ENCODE measurements at places on chromosomes 4 and X. TPM values are rescaled to one million over a fixed set of nuclear protein-coding genes. Genes with fewer than 3 reads are reported as not detected.

The TLR10 gene
- not detected for total RNA-seq

The PDGFRA gene
- 363 TPM for total RNA-seq

The ITIH6 gene
- total RNA-seq = not detected

The CYTL1 gene
- total RNA-seq = 0.17 TPM

The MGARP gene
- 12.3 TPM for total RNA-seq

The SNCA gene
- 6.8 TPM for total RNA-seq

The SPANXB1 gene
- not detected for total RNA-seq

DNA sequence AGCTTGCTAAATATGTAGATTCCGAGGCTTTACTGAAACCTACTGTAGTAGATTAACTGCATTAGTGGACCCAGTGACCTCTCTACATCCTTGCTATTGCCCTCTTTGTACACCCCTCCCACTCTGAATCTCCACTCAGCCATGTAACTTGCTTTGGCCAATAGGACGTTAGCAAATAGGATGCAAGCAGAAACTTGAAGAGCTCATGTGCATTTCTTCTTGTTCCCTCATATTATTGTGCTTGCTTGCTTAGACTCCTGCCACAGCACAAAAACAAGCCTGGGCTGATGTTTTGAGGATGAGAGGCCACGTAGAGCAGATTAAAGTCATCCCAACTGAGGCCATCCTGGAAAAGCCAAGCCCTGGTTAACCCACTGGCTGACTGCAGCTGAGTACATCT is 147.9 kb downstream of the HS6ST2 start:
- no peaks in the 10 kb centered on the region for H3K4me1 ChIP-seq
- H3K27me3 ChIP-seq = no peaks in the 10 kb centered on the region
- H3K4me3 ChIP-seq = no peak overlapping the region
- no peak overlapping the region for H3K27ac ChIP-seq
- no peak for DNase-seq

DNA sequence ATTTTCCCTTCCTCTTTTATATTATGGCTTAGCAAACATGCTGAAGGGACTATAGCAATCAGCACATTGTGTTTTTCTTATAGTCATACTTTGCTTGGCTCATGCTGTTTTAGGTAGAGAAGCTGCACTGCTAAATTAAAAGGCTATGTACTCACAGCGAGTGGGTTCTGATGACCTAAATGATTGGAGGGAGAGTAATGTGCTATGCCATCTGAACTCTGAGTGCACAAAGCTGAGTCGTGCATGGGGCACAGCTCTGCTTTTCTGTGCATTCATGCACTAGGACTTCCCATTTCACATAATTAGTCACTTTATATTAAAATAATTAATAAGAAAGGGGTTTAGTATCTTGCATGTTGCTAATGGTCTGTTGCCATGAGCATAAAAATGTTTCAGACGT is 132.7 kb upstream of the ADGRL3 start:
- H3K27me3 ChIP-seq = no peaks in the 10 kb centered on the region
- DNase-seq = no peak
- no peak overlapping the region for H3K4me3 ChIP-seq
- H3K36me3 ChIP-seq = no peaks in the 10 kb centered on the region

- H3K36me3 ChIP-seq = no peaks in the 10 kb centered on the region
- peak overlapping the region; percentile 4 for H3K4me3 ChIP-seq
- peaks cover 3% of the 10 kb centered on the region for H3K4me1 ChIP-seq
Measured at GRCh38 chr4:3387154-3387942, 54.4 kb upstream of the HGFAC start.

DNA sequence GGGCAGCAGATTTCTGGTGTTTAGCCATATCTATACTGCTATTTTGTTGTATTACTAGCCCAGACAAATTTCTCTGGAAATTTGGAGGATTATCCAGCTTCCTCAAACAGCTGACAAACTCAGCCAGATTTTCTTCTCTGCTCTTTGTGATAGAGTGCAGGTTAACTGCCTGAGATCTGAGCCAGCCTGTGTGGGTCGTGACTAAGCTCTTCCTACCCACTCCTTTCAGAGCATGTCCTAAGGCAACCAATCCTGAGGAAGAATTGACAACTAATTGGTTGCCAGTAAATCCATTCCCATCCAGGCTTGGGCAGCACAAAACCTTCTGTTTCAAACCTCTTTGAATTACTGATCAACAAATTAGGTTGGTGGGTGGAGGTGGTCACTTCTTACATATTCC is 2.5 kb upstream of the GABRA2 start:
- no peaks in the 10 kb centered on the region for H3K36me3 ChIP-seq
- DNase-seq = no peak
- H3K4me1 ChIP-seq = no peaks in the 10 kb centered on the region
- no peak overlapping the region for H3K4me3 ChIP-seq

DNA sequence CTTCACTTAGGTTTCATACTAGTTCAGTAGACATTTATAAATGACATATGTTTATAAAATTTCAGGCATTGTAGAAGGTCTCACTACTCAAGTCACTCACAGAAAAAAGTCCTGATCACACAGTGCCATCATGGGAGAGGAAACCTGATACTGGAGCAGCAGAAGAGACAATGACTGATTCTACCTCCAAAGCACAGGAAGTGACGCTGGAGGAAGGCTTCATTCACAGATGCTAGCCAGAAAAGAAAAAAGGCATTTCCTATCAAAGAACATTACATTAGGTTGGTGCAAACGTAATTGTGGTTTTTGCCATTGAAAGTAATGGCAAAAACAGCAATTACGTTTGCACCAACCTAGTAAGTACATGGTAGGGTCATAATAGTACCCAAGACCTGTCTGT is 79.5 kb downstream of the RASGEF1B start:
- no peaks in the 10 kb centered on the region for H3K36me3 ChIP-seq
- no peak overlapping the region for H3K4me3 ChIP-seq
- H3K4me1 ChIP-seq = no peaks in the 10 kb centered on the region
- DNase-seq = no peak
- no peaks in the 10 kb centered on the region for H3K27me3 ChIP-seq

DNA sequence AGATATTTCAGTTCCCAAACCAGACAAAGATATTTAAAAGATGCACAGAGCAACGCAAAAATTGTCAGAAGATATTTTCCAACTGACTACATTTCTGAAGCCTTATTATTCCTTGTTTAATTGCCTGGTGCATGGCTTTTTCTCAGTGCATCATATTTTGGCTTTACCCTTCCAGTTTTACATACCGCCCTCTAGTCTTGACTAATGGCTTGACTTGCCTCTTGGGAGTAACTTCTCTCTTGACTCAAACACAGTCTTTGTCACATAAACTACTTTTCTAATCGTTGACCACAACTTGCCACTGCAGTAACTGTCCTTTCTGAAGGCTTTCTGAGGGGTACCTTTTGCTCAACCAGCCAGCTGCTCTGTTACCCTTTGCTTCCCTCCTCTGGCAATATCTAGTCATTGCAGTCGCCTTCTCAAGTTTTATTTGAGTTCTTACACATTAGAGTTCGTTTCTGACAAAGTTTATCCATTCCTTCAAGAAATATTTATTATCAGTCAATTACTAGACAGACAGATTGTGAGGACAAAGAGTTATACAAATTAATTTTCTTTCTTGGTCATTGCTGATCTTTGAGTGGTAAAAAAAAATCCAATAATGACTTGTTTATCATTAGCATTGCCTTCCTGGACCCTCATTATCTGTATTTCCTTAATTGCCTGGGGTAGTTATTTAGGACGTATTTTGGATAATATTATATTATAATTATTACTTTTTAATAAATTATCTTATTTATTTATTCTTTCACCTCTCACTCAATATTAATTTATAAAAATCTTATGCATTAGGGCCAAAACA is 506.9 kb upstream of the PCDH10 start:
- H3K4me1 ChIP-seq = no peaks in the 10 kb centered on the region
- no peaks in the 10 kb centered on the region for H3K27me3 ChIP-seq

DNA sequence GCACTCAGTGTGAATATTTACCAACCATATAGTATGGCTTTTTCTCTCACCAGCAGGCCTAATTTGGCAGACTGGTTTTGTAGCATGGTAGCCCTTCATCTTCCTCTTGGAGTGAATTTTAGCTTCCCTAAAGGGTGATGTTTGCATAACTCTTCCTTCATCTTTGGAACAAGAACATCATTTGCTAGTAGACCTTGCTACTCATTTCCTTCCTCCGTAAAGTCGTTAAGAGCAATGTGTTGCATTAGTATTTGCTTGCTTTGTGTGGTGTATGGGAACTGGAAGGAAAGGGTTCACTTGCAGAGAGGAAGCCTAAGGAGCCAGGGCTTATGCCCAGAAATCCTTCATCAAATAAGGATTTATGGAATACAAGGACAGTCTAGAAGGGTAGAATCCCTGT is 50.2 kb upstream of the PGRMC2 start:
- DNase-seq = no peak
- H3K27ac ChIP-seq = no peak overlapping the region
- no peaks in the 10 kb centered on the region for H3K27me3 ChIP-seq
- peaks cover 6% of the 10 kb centered on the region for H3K4me1 ChIP-seq
- no peaks in the 10 kb centered on the region for H3K36me3 ChIP-seq

DNA sequence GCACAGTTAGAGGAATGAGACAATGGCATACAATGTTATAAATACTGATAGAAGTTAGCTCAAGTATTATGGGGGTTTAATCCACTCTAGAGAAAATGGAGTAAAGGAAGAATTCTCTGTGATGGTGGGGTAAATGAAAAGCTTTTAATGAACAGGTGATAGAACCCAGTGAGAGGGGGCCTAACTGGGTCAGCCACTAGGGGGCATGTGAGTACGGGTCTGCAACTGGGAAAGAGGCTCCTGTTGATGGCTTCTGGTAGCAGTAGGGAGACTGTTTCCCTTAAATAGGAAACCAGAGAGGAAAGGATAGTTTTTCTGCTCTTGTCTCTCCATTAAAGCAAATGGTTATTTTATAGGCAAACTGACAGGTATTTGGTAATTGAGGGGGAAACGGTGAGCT is 132.8 kb upstream of the GPR101 start:
- DNase-seq = no peak
- no peaks in the 10 kb centered on the region for H3K27me3 ChIP-seq
- H3K4me1 ChIP-seq = no peaks in the 10 kb centered on the region
- no peak overlapping the region for H3K27ac ChIP-seq
- H3K4me3 ChIP-seq = no peak overlapping the region

DNA sequence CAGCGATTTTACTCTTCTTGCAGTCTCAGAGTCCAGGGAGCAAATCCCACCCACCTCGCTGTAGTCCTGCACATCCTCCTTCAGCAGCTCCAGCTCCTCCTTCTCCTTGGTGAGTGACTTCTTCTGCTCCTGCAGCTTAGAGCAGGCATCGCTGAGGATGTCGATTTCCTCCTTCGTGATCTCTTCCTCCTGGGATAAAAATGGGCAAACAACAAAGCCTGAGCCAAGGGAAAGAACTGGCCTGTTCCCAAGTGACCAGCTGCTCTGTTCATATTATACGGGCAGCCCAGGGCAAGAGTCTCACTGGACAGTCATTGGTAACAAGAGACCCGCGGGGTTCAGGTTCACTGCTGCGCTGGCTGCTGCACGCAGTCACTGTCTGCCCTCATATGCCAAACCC is 26.2 kb downstream of the FGFR3 start:
- H3K4me3 ChIP-seq = no peak overlapping the region
- H3K36me3 ChIP-seq = peaks cover 36% of the 10 kb centered on the region
- H3K4me1 ChIP-seq = no peaks in the 10 kb centered on the region
- peak; percentile 53 for DNase-seq

- peak overlapping the region; percentile 87 for H3K4me3 ChIP-seq
- H3K4me1 ChIP-seq = peaks cover 2% of the 10 kb centered on the region
- H3K27me3 ChIP-seq = no peaks in the 10 kb centered on the region
- peak overlapping the region; percentile 93 for H3K27ac ChIP-seq
- no peak for DNase-seq
Measured at GRCh38 chr4:173370130-173370476, 651 bp upstream of the SAP30 start.

GRCh38 chr4:26822546-26822945 is 38.1 kb upstream of the STIM2 start:
- no peaks in the 10 kb centered on the region for H3K27me3 ChIP-seq
- no peak for DNase-seq
- no peaks in the 10 kb centered on the region for H3K36me3 ChIP-seq
- no peak overlapping the region for H3K4me3 ChIP-seq
- H3K27ac ChIP-seq = no peak overlapping the region

DNA sequence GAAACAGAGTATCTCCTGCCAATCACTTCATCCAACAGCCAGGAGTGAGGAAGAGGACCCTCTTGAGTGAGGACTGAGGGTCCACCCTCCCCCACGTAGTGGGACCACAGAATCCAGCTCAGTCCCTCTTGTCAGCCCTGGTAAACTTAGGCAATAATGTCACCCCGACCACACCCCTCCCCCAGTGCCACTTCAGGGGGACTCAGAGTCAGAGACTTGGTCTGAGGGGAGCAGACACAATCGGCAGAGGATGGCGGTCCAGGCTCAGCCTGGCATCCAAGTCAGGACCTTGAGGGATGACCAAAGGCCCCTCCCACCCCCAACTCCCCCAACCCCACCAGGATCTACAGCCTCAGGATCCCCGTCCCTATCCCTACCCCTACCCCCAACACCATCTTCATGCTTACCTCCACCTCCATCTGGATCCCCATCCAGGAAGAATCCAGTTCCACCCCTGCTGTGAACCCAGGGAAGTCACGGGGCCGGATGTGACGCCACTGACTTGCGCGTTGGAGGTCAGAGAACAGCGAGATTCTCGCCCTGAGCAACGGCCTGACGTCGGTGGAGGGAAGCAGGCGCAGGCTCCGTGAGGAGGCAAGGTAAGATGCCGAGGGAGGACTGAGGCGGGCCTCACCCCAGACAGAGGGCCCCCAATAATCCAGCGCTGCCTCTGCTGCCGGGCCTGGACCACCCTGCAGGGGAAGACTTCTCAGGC is at the start of the genes CSAG1 and MAGEA12:
TSS of gene CSAG1 (minus strand) at position 461 of the 715 bp plus-strand sequence. CDS start 1,261 bp downstream, outside the sequence.
TSS of gene MAGEA12 (plus strand) at position 497 of the 715 bp plus-strand sequence. CDS start 2,405 bp downstream, outside the sequence.
- no peak within 1 kb of the TSS for H3K27ac ChIP-seq
- no peak within 1 kb of the TSS for H3K4me3 ChIP-seq
- H3K4me1 ChIP-seq = no peaks in the 10 kb centered on the region
- no peaks in the 10 kb centered on the region for H3K27me3 ChIP-seq

DNA sequence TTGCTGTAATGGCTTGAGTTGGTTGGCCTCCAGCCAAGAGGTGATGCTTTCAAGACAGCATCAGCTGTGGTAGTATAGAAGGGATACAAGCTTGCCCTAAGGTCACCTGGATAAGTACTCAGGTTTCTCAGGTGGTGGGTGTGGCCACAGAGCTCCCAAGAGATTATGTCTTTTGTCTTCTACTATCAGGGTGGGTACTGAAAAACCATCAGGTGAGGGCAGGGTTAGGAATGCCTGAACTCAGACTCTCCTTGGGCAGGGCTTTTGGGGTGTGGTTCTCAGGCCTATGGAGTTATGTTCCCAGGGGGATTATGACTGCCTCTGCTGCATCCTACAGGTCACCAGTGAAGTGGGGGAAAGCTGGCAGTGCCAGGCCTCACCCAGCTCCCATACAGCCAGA is 654.6 kb upstream of the GALNT7 start:
- no peak for DNase-seq
- no peaks in the 10 kb centered on the region for H3K27me3 ChIP-seq
- no peak overlapping the region for H3K4me3 ChIP-seq
- no peaks in the 10 kb centered on the region for H3K4me1 ChIP-seq

DNA sequence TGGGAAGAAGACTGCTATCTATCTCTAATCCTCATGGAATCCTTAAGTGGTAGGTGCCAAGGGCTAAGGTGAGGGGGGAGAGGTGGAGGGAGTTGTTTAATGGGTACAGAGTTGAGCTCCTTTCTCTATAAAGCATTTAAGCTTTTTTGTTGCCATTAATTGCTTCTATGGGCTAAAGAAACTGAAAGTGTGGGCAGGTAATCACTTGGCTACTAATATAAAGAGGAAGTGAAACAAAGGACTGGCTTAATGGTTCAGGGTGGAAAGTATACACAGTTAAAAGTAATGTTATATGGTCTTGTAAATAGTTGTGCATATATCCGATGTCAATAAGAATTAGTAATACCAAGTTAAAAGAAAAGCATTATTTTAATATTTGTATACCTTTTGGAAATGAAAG is 83.9 kb downstream of the POLA1 start:
- DNase-seq = no peak
- H3K4me3 ChIP-seq = no peak overlapping the region
- no peaks in the 10 kb centered on the region for H3K27me3 ChIP-seq
